Stimulated activated CD8-positive, alpha-beta memory T cell treated with anti-CD3 and anti-CD28 coated beads, Interleukin-4, amount 100 ng/mL, for 1 hour (primary cell): ENCODE measurements at places on chromosomes 4 and X.

DNA sequence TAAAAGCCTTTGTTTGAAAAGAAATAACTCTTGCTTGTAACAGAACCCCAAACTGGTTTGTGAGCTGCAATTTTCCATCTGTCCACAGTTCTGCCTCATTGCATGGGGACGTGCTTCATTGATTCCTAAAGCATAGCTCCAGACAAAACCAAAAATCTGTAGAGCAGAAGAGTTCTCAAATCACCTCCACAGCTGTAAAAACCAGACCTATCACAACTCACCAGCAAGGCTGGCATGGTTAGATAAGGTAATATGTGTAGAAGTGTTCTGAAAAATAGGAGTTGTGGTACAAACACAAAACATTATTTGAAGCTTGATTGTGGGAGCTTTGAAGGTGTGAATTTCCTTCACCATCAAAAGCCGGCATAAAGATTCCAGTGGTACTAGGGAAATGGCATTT lies 12.5 kb upstream of the RAB28 start:
- DNase-seq = no peak

DNA sequence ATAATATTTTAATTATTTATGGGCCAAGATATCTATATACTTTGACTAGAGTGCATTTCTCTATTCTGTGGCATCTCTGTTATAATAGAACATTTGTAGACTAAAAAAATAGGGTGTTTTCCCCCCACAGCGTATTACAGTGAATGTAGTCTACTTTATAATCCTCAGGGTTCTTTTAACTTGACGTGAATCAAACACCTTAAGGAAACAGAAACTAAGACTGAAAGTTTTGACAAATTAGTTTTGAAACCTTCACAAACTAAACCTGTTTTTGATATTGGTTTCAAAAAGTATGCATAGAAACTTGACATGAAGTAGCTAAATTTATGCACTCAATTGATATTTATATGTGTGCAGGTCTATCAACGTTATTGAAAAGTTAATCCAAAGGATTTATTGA lies 1963.1 kb upstream of the TENM3 start:
- DNase-seq = no peak

GRCh38 chr4:42643685-42644084 lies 13.2 kb downstream of the ATP8A1 start:
- DNase-seq = no peak

GRCh38 chrX:22060415-22061280 lies 28.5 kb downstream of the PHEX start:
- DNase-seq = no peak

DNA sequence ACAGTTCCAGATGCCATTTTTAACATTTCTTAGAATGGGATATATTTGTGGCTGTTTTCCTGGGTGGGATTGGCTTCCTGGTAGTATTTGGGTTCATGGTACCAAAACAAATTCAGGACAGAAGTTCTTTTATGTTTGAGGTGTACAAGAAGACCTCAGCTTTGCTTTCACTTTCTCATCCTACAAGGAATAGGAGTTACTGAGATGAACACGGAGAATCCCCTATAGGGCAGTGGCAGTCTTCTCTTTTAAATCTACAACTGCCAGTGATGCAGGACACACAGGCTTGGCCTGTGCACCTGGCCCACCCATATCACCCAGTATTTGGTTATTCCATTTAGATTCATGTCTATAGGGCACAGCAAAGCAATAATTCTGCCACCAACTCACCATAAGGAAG lies 35.2 kb downstream of the SLC10A7 start:
- DNase-seq = no peak

DNA sequence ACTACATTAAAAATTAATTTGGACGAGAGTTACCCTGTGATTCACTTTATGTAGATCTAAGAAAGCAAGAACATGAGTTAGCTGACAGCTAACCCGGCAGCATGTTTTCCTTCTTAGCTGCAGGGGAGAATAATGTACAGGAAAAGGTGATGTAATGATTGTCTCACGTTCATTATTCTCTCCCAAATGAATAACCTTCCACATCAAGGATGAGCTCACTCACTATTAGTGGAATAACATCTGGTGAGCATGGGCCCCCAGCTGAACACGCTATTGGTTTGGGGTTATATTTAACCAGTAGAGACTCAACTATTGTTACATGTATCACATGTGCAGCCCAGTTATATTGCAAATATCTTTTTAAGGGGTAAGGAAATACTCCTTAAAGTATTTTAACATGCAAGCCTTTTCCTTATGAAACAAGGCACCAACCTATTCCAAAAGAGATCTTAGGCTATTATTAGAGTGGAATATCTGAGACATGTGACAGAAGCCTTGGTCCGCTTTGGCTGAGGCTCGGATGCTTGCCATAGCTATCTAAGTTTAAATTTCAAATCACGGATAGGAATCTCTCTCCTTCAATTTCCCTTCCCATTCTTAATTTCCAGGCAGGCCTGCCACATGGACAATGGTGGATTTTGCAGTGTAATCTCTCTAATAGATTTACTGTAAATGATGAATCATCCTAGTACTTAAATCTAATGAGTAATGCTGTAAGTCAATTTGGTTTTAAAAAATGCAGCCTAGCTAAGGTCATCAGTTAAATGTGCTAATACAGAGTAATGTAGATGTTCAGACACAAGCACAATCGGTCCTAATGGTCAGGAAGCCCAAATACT lies 99.0 kb upstream of the OTUD4 start:
- DNase-seq = no peak

- no peak for DNase-seq
Observed at GRCh38 chrX:18970465-18970864, 13.4 kb downstream of the PHKA2 start.

DNA sequence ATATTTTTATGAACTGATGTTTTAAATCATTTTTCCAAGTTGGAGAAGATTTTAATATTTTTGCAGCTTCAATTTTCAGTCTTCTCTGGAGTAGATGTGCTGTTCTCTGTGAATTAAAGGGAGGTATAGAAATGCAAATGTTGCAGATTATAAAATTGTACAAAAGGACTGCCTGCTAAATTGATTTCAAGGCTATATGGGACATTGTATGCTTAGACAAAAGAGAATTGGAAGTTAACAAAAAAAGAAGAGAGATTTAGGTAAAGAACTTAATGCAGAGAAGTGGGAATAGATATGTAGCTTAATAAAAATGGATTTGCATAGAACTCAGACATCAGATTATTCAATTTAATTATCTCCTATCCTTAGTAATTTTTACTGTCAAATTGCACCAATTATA lies 403.3 kb downstream of the ZIC3 start:
- DNase-seq = no peak

- DNase-seq = no peak
Observed at GRCh38 chr4:20652226-20652885, 47.9 kb upstream of the PACRGL start.

DNA sequence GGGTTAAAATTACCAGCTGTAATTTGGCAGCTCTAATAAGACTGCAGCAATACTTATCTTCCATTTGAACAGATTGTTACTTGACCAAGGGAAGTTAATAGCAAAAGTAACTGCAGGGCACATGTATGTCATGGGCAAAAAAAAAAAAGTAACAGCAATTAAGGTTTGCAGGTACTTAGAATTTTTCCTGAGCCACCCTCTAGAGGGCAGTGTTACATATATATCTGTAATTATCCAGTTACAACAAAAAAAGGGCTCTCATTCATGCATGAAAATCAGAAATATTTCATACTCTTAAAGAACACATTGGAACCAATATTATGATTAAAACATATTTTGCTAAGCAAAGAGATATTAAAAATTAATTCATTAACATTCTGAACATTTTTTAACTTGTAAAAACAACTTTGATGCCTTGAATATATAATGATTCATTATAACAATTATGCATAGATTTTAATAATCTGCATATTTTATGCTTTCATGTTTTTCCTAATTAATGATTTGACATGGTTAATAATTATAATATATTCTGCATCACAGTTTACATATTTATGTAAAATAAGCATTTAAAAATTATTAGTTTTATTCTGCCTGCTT lies 25.1 kb downstream of the XIAP start:
- no peak for DNase-seq
